Stimulated activated CD4-positive, alpha-beta T cell treated with anti-CD3 and anti-CD28 coated beads, Interleukin-1b, Interleukin-23, amount 100 ng/mL, for 24 hours (primary cell): ENCODE measurements at places on chromosomes 12 and 14.

DNA sequence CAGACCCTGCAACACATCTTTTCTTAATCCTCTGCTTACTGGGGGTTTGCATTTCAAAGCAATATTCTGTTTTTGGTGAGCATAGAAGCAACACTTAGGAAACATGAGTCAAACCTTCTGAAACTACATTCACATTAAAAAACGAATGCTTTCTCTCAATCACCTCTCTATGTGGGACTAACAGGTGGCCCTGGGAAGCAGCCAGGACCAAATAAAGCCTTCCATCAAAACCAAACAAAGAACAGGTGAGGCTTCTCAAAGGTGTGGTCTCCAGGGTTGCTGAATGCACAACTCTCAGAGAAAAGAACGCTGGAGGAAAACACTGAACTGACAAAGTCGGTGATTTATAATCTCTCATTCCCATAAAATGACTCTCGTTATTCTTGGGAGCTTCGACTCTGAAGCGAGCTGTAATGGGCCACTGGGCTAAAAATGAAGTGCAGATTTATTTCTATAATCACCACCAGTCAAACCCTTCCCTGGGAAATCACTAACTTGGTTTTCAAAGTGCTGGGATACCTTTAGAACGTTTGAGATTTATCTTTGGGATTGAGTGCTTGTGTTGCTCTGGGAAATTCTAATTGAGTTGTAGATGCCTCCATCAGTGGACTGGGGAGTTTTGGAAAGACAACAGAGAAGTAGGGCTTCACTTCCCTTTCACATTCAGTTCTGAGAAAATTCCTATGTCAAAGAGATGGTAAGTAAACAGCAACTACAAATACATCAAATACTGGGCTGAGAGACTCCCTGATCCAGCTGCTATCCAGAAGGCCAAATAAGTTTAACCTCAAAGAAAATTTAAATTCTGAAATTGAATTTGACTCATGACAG is 262.0 kb upstream of the TMPO start:
- DNase-seq = no peak

GRCh38 chr12:100545092-100545491 is 28.4 kb upstream of the GAS2L3 start:
- DNase-seq = no peak

DNA sequence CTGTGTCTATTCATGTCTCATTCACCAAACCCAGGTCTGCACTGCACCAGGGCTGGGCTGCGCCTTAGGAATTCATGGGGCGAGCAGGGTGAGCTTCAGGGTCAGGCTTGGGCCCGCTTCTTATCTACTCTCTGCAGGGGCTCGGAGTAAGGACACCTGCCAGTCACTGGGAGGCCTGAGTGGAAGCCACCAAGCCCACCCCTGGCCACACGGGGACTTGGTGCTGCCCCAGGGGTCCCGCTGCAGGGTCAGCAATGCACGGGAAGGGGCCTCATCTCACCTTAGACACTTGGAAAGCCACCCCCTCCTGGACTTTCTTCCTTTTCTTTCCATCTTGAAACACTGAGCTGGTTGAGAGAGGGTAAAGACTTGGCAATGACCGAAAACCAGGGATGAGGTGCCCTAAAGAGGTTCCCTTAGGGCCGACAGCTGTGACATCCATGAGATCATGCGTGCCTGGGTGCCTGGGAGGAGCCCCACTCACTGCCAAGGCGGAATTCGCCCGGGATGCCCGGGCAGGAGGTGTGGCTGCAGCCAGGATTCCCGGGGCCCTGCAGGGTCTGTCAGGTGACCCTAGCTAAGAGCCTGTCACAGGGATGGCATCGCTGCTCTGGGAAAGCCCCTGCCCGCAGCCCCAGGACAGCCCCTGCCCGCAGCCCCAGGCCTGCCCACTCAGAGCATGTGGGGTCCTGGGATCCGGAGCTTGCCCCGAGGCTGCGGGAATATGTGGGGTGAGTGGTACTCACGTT is 45.5 kb upstream of the EML1 start:
- no peak for DNase-seq

DNA sequence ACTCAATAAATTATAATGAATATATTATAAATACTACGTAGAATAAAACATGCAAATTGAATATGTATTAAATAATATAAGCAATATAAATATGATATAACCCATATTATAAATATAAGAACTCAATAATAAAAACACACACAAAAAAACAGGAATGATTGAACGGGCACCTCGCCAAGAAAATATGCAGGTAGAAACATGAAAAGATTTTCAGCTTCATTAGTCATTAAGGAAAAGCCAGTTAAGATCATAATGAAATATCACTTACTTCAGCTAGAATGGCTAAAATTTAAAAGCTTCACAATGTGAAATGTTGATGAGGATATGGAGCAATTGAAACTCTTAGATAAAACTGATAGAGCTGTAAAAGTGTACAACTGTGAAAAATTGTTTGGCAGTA is 17.8 kb upstream of the SEL1L start:
- DNase-seq = no peak

DNA sequence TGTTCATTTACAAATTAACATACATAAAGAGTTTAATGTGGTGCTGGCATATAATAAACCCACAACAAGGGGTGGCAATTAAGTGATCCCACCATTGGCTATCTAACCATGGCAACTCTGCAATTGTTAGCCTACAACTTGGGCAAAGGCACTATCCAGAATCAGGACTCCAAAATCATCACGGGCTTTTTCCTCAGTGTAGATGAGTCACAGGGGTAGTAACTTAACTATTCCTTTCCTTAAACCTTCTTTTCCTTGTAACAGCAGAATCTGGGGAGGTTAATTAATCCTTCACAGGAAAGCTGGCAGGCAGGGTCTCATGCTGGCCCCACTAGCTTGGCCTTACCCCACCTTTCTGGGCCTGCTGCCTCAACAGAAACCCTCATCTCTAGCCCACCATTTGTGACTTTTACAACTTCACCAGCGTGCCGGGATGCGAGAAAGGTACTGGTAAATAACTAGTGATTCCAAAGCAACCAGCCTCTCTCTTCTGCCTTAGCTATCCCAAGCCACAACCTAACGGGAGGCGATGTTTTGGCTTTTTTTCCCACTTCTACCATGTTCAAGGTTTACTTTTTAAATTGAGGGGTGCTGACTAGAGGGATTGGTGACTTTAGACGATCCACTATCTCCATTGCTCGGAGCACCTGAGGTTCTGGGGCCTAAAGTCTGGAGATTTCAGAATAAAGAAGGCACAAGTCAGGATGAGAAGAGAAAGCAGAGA is 744 bp downstream of the ATP5MC2 start:
- DNase-seq = no peak

DNA sequence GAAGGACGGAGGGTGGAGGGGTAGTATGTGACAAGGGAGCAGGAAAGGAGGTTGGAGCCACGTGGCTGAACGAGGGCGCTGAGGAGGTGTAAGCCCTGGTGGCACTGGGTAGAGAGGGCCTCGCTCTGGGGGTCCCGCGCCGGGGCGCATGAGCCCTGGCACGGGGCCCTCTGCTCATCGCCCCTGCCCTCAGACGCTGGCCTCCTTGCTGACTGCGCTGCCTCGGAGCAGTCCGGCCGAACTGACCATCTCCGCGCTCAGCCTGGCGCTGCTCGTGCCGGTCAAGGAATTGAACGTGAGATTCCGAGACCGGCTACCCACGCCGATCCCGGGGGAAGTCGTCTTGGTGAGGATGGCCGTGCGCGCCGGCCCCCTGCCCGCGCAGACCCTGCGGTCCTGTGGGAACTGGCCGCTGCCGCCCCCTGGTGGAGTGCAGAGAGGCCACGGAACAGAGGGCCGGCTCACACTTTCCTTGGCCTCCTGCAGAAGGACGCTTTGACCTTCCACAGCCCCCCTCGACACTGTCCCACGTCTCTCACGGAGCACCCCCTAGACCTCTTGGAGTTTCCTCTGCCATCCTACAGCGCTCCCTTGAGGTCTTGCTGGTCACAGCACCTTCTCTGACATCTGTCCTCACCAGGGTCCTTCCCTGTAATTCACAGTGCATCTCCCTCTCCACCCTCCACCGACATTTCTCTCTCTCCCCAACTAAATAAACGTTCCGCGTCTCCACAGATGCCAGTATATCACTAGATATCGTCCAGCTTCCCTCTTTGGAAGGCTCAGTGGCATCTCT is 10.5 kb downstream of the ARHGEF25 start:
- no peak for DNase-seq

DNA sequence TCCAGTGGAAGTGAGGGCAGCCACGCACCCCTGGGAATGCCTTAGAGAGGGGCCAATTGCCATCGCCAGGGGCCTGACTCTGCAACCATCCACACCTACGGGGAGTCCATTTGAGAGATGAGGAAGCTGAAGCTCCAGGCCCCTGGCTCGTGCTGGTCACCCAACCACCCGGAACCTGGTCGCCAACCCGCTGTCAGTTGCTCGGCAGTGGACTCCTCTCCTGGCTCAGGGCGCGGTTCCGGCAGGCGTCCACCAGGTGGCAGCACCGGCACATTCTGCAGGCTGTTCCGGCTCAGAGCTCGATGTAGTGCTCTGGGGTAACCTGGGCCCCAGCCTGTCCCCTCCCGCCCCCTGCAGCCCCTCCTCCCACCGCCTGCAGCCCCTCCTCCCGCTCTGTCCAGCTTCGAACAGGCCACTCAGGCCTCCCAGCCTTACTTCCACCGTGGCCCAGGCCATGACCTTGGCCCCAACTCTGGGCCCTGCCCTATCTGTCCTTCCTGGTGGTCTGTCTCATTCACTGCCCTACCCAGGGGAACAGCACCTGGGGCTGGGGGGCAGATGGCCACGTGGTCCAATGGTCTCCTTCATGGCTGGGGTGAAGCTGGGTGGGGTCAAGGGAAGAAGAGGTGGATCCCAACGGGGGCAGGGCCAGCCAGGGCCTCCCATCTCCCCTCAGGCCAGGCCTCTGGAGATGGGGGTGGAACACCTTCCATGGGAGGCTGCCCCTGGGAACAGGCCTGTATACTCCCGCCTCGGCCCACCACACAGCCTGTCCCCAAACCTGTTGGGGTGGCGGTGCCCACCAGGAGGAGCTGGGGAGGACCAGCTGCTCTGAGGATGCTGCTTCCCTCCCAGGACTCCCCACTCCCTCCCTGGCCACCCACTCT is 15.7 kb downstream of the SIVA1 start:
- peak; percentile 84 for DNase-seq

- no peak for DNase-seq
Observed at GRCh38 chr14:105375635-105376057, 22.7 kb upstream of the TEX22 start.

DNA sequence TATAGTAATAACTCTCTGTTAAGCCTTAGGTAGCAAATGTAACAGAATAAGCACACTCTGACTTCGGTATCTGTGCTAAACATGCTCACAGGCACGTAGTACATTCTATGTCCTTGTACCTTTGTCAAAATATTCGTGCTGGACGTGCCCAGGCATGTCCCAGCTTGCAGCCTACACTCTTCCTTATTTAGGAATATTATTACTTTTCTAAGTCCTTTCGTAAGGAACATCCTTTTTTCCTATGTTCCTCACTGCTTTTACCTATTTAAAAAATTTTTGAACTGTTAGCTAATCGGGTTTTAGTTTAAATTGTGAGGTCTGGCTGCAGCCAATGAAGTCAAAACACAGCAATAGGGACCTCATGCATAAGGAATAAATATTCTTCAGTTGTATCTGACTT is 24.1 kb upstream of the UBC start:
- no peak for DNase-seq

DNA sequence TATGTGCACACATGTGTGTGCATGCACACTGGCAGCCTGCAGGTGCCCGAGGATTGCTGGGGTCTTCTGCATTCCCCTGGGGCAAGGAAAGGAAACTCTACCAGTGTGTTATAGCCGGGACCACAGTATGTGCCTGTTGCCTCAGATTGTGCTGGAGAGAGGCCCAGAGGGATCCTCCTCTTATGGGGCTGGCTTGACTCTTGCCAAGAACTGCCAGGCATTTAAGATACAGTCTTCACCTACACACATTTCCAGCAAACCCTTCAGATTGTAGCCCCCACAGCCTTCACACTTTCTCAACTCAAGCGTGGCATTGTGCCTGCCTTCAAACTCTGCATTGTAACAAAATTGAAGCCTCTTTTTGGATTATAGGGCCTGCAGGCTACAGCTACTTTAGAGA is 176.7 kb upstream of the DYRK2 start:
- DNase-seq = no peak

DNA sequence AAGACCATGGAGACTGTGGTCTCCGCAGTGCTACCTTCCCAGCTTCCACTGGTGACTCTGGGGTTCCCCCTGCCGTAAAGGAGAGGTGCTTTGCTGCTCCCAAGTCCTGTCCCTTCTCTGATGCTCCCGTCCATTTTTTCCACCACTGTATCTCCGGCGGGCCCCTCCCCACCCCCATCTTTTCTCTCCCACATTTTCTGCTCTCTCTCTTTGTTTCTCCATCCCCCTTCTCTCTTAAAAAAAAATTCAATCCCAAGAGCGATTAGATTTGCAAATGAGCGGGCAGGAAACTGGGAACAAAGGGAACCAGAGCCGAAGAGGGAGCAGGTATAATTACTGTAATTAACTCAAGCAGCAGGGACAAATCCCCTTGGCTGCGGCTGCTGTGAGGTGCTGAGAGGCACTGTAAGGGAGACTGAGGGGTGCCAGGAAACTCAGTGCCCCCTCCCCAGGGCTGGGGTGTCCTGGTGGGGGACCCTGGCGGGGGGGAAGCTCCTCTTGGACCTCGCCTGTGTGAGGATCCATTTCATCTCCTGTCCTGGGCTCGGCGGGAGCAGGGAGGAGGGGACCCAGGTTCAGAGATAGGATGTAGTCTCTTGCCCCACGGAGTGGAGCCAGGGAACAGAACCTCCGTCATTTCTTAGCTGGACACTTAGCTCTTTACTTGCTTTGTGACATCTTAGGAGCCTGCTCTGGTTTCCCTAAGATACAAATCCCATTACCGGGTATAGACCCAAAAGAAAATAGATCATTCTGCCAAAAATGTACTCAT is 140.4 kb upstream of the NRXN3 start:
- no peak for DNase-seq

DNA sequence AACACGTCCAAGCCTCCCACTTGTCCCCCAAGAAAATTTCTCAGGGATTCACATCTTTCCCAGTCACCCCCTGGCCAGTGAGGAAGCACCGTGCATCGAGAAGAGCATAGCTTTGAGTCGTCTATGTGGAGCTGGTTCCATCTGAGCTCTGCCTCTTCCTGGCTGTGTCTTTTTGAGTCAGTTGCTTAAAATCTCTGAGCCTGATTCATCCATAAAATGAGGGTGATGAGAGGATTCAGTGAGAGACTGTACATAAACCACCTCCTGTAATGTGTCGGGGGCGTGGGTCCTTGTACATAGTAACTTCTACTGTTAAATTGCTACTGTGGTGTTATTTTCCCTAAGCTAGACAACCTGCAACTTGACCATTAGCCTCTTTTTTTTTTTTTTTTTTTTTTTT is 13.8 kb downstream of the CD9 start:
- DNase-seq = no peak

DNA sequence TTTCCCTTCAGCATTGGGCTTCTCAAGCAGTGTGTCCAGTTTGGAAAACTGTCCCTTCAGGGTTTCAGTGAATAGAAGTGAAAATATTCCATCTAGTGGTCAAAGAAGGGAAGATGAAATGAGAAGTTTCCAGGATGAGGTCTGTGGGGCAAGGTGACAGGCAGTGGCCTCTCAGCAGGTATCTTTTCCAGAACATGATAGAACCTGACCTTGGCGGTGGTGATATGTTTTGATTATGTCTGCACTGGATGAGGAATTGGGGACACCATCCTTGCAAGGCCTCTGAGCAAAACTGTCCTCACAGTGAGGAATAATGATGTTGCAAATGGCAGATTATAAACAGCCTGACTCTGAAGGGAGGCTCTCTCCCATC is 4.7 kb downstream of the GPX2 start:
- DNase-seq = no peak
